ENCODE measurements at places on chromosomes 5 and 9.

DNA sequence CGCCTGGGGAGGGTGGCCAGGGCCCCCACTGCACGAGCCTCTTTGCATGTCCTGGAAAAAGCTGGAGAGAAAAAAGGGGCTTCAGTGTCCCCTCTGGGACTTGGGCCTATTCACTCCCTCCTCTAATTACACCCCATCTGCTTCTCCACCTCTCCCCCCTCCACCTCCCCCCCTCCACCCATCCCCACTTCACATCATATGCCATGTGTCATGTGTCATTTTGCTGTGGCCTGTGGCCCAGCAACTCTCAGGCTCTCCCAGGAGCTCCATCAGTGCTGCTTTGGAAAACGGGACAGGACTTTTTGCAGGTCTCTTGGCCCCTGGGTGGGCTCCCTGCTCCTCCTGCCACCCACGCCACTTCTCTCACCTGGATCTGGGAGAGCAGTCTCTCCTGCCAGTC lies 68.7 kb downstream of the NTNG2 start:
- DNase-seq = no peak

- no peak for DNase-seq
Measured at GRCh38 chr9:100134731-100135130, 35.7 kb downstream of the INVS start.

DNA sequence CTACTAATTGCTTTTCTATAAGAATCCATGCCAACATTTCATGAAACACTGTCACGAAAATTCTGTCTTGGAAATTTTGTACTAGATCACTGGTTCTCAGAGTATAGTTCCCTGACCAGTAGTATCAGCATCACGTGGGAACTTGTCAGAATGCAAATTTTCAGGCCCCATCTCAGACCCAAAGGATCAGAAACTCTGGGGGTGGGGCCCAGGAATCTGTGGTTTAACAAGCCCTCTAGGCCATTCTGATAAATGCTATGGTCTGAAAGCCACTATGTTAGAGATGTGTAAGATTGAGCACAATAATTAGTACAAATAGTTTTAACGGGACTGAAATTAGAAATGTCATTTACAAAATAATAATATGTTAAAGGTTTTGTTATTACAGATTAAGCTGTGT lies 615.7 kb upstream of the ARRDC3 start:
- DNase-seq = no peak

- DNase-seq = peak; percentile 47
Measured at GRCh38 chr5:43121913-43122484, 1.3 kb downstream of the ZNF131 start.

Data from left hindlimb (tissue), 1 donor.